Lung microvascular endothelial cell (primary cell): ENCODE measurements at places on chromosomes 16 and 17. TPM values are rescaled to one million over a fixed set of nuclear protein-coding genes. Genes with fewer than 3 reads are reported as not detected.

- DNase-seq: no peak
Observed at GRCh38 chr16:75476817-75477216, 12.3 kb upstream of the TMEM170A start.

DNA sequence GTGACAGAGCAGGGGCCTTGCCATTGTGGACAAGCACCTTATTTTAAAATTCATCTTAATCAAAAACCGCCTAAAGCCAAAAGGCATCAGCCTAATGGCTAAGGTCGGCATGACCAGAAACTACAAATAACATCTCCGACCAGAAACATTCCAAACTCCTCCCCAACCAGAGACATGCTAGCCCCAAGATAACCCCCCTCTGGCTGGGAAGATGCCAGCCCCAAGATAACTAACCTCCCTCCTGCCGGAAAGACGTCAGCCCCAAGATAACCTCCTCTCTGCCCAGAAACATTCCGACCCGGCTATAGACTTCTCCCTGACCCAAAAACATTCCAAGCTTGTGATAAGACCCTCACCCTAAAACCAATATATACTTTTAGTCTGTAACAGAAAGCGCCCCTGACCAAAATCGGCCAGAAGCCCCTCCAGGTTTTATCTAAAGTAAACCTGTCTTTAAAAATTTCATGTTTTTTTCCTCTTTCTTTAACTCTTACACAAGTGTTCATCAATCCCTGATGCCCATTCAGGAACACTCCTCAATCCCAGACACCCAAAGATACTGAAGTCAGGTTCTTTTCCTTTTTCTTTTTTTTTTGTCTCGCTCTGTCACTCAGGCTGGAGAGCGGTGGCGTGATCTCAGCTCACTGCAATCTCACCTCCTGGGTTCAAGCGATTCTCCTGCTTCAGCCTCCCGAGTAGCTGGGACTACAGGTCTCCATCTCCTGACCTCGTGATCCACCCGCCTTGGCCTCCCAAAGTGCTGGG is 32.7 kb downstream of the TLE7 start:
- no peak for DNase-seq

Gene ITGB4
- total RNA-seq: 17.7 and 29.0 TPM in 2 replicates

DNA sequence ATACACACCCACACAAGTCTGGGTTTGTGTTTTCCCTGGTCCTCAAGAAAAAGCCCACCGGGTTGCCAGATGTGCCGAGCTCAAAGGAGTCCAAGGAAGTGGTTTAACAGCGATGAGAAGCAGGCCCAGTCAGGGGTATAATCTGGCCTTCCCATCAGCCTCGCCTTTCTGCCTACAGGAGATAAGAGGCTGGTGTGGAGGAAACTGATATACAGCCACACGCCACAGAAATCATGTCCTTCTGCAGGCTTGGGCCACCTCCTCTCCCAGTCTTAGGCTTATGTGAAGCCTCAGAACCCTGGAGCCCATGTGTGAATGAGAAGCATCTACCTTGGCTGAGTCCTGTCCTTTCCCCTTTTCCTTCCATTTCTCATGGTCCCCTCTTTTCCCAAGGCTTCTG is 43.6 kb upstream of the MMP2 start:
- DNase-seq: no peak

DNA sequence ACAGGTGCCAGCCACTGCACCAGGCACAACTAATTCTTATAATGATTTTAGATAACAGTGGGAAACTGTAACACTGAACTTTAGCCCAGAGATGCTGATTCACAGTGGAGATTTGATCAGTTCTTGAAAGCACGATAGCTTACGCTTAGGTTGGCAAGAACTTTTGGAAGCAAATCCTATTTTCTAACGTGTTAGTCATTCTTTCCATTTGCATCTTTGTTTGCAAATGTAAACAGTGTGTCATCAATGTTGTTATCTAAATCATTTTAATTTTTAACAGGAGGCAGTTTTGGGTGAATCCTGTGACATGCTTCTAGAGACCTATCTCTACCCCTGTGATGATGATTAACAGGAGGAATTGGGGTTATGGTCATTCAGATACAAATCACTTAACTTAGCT is 35.7 kb upstream of the GNA13 start:
- DNase-seq: no peak

DNA sequence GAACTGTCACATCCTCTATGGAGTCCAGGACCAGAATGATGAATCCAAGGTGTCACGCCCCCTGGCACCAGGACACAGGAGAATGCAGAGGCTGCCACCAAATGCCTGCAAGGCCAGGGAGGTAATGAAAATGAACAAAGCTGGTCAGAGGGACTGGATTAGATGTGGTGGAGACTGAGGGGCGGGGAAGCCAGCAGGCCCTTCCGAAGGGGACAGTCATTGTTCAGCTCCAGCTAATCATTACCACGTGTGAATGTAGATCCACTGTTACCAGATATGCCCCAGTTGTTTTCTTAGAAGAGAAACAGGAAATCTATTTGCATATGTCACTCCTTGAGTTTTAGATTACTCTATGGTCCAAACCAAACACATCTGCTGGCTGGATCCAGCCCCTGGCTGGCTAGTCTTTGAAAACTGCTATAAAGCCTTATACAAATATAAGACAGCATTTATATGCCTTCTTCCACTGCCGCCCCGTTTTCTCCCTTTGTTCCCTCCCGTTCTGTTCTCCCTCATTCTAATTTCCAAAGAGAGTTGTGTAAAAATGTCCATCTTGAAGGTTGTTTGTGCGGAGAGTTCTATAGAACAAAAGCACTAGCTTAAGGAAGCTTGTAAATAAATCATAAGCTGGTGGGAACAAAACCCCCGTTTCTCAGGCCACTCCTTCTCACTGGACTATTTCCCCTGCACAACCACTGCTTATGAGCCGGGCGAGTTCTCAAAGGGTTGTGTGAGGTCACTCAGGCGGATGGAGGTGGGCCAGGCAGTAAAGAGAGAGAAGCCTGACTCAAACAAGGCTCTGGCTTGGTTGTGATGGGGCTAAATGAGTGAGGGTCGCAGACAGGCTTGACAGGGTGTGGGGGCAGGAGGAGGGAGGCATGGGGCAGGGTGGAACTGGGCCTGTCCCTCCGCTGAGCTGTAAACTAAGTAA is 14.2 kb downstream of the CRYM start:
- no peak for DNase-seq

DNA sequence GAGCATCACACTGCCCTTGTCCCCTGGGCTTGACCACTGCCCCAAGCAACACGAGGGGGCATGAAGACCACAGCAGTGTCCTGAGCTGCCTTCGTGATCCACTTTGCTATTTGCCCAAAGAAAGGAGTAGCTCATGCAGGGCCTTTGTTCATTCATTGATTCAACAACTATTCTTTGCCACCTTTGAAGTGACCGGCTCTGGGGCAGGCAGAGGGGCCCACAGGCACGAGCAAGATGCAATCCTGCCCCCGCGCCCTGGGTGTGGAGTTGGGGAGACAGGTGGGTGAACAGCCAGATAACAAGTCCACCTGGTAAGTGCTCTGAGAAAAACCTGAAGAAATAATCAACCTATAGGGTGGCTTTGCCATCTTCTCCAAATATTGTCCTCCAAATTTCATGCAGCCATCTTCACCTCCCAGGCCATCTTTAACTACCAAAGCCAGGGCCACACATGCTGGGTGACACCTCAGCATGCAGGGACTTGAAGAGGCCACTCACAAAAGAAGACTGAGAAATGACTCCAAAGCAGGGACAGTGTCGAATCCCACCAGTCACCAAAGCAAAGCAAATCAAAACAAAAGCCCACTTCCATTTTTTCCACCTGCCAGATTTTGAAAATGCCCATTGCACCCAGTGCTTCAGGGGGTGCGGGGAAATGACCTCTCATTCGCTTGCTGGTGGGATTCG is 18.2 kb upstream of the RBFOX3 start:
- DNase-seq: no peak

- no peak for DNase-seq
Observed at GRCh38 chr16:80002261-80002660, 401.7 kb upstream of the MAF start.

- DNase-seq: no peak
Observed at GRCh38 chr16:62889097-62889496, 852.9 kb upstream of the CDH8 start.

DNA sequence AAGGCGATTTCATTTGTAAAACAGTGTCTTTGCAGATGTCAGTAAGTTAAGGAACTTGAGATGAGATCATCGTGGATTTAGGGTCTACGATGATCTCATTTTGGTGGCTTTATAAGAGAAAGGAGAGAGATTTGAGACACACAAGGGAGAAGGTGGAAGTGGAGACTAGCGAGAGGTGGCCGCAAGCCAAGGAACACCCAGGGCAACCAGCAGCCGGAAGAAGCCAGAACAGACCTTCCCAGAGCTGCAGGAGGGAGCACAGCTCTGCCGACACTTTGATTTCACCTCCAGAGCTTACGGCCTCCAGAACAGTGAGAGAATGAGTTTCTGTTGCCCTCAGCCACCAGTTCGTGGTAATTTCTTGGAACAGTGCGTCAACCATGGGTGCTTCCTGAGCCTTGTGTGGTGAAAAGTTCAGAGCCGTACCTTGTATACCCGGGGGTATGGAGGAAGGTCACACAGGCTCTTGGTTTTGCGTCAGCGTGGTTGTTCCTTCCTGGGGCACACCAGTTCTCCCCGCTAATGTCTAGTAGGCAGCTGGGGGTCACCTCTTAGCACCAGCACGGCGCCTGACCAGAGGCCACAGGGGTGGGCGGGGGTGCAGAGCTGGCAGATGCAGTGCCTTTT is 12.9 kb upstream of the SEC14L1 start:
- DNase-seq: peak; percentile 78

Gene MYH2
- not detected in 2 replicates for total RNA-seq

DNA sequence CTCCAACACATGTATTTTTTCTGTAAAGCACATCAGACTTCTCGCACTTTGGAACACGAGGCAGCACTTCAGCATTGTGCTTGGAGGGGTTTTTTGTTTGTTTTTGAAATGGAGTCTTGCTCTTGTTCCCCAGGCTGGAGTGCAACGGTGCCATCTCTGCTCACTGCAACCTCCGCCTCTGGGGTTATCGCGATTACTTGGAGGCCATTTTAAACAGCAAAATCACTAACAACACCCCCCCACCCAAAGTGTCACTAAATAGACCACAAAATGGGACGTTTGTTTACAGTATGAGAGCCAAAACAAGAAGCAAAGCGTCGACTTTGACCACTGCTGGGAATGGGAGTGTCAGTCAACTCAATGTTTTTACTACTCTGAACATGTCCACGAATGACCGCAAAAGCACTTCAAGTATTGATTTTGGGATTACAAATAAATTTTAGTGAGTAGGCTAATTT is 9.0 kb upstream of the C16orf87 start:
- DNase-seq: no peak

Gene LITAFD
- total RNA-seq: not detected in 2 replicates

DNA sequence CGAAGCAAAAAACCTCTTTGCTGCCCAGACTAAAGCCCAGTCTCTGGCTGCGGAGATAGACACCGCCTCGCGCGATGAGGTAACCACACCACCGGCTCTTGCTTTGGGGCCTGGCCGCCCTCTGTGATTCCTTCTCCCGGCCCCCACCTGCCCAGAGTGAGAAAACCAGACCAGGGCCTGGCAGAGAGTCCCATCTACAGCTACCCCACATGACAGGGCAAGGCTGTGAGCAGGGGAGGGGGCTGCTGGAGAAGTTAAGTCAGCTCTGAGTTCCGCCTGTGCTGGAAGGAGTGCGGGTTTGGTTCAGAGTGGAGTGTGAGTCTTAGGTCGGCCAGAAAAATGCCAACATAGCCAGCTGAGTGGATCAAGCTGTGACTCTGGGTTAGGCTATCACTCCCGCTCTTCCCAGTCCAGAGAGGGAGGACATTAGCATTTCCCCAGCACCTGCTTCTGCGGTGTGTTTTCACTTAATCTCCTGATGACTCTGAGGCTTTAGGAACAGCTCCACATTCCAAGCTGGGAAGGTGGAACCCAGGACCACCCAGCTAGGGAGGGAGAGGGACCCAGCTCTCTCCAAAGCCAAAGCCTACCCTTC is 139.0 kb downstream of the RAB11FIP4 start:
- DNase-seq: no peak

DNA sequence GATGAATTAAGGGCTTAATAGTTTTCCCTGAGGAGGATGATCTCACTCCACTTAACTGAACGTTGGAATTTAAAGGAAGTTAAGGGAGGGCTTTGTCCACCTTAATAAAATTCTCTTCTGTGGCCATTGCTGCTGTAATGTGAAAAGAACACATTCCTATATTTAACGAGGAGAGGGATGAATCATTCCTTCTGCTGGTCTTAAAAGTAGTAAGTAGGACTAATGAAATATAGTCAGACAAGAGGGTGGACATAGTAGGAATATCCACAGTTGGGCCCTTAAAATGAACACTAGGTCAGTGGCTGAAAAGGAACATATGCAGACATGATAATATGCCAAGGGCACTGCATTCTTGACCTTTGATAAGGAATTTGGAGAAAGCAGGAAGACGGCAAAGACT is 405.6 kb downstream of the PMP22 start:
- no peak for DNase-seq

Gene CES4A
- total RNA-seq: 1.1 and 1.2 TPM in 2 replicates

Gene CRISPLD2
- under 0.01 and 0.20 TPM in 2 replicates for total RNA-seq

Gene DOC2B
- total RNA-seq: 5.9 and 37.9 TPM in 2 replicates

Gene BAIAP2
- 21.8 and 57.7 TPM in 2 replicates for total RNA-seq

DNA sequence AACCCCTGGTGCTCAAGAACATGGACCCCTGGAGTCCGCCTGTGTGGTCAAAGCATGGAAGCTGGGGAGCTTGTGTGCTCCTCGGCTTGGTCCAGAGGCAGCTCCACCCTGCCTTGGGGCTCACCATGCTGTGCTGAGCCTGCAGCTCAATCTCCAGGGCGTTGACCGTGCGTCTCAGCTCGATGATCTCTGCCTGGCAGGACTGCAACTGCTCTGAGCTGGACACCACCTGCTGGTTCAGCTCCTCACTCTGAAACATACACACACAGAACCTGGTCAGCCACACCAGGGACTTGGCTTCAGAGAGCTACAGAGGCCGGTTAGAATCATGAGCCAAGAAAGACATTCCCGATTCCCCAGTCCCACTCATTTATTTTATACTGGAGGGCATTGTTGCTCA is 2.7 kb downstream of the KRT35 start:
- DNase-seq: no peak

- no peak for DNase-seq
Observed at GRCh38 chr17:30472238-30472890, 4.8 kb upstream of the GOSR1 start.

Gene C17orf107
- 0.44 and 1.6 TPM in 2 replicates for total RNA-seq

- peak; percentile 25 for DNase-seq
Observed at GRCh38 chr17:47982645-47983390, 11.9 kb downstream of the CDK5RAP3 start.

GRCh38 chr16:86919578-86920305 is 341.4 kb downstream of the FOXL1 start:
- no peak for DNase-seq

DNA sequence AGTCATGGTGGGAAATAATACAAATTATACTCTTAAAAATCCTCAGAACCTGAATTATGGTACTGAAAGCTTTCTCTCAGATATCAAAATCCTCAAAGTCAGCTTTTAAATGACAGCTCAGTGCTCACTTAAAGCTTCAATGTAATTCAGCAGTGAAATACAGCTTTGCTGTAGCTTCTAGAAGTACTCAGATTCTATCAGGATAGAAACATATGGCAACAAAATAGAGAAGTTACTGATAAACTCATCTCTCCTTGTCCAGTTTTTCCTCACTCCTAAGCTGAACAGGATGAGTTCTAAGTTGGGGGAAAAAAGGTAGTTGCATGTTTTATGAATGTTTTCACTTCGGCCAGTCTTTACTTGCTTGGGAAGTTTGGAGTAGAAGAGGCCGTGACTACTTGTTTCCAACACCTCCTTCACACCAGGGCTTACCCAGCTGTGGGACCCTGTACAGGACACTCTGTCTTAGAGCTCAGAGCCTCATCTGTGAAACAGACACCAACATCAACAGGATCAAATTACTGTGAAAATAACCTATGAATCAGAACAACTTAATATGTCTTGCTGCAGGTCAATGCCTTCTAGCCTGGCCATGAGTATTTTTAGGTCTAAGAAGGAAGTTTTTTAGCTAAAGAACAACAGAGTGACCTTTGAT is 30.2 kb downstream of the OGFOD1 start:
- DNase-seq: no peak

Gene TEKT5
- not detected in 2 replicates for total RNA-seq
